ENCODE measurements at places on chromosomes 6 and 20. TPM values are rescaled to one million over a fixed set of nuclear protein-coding genes. Genes with fewer than 3 reads are reported as not detected.
A peak's percentile ranks its signal among the peaks of the same experiment; 100 is the strongest.

DNA sequence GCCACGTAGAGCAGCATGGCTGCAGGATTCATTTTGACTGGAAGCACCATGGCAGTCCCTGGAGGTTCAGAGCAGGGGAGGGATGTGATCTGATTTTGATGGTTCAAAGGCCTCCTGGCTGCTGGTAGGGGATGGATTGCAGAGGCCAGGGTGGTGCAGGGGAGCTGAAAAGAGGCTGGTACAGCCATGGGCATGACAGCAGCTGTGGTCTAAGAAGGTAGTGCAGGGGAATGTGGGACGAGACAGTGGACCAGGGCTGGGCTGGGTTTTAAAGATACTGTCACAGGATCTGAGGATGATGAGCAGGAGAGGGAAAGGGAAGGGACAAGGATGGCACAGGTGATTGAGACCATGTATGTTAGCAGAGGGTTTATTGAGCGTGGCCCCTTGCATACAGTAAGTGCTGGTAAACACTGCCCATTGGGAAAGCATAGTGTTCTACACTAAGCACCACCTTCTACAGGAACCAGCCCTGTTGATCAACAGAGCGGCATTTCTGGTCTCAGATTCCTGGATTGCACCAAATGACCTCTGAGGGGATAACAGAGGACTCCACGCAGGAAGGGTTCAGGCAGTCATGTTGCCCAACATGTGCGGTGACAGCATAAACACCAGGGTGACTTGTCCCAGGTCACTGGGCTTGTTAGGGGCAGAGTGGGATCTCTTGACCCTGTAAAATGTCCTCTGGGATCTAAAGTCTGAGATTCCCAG, 14.5 kb upstream of the SIRPA start:
- no peak for ATAC-seq

GRCh38 chr6:107102414-107102805, 12.9 kb downstream of the BEND3 start:
- no peak for ATAC-seq

The TNNC2 gene
- 0.37 TPM for total RNA-seq

DNA sequence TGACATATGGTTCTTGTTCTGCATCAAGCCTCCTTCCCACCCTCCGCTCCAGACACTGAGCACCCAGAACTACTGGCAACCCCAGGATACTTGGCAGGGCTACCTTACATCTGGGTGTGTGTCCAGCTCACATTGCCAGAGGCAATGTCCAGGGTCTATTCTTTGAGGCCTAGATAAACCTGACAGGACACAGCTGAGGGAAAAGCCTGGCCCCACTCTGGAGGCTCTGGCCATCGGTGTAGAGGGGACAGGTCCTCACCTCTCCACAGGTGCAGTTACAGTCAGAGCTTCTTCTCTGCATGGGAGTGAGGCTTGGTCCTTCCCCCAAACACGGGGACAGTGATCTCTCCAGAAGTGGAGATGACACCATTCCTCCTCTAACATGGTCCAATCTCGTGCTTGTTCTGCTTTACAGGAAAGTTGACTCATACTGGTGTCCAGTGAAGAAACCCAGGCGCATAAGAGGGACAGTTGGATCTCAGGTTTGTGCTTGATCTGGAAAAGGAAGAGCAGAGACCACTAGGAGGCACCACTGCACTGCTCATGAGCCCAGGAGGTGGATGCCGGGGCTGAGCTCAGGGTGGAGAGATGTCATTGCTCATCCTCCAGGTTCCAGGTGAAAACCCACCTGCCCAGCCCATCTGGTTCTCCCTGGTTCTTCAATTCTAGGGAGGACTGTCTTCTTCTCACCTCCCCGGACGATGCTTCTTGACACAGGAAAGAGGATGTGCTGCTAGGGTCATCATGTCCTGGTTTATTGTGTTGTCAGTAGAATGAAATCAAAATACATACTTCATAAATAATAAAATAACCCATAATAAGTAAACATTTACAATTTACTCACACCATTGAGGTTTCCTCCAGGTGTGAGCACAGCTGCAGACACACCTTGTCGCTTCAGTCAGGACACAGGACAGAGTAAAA, 14.7 kb downstream of the HLA-F start:
- peak; percentile 90 for ATAC-seq

The HSPA1L gene
- total RNA-seq, result 2.9 TPM

- ATAC-seq, result no peak
These were observed 4.7 kb upstream of the MCM9 start for GRCh38 chr6:118939683-118940082.

DNA sequence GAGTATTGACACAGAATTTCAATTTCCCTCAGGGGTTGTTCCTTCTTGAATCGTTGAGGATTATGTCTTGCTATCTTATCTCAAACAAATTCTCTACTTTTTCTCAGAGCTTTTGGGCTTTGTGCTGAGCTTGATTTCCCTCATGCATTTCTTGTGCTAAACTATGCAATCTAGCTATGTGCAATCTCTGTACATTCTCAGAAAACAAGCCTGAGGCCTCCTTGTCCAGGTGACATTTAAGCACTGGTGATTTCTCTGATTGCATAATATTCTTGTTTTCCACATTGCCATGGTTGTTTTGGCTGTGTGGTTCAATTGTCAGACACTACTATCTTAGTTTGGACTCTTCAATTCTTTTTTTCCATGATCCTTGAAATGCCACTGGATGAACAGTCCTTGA, 81.2 kb upstream of the MAN1A1 start:
- no peak for ATAC-seq

DNA sequence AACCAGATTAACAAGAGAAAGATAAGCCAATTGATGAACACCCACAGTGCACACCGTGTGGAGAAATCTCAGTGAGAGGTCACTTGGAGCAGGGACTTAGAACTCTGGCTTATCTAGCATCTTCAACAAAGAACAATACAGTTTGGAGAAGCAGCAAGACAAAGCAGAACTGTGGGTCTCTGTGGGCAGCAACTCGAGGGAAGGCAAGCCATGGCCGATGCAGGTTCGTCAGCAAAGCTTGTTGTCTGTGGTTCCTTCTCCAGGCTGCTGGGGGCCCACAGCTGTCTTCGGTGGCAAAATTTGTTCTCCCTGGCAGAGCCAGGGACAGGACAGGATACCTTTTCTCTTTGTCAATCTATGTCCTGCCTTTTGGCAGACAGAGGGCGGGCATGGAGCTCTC, 22.1 kb downstream of the RPP40 start:
- ATAC-seq, result no peak

The CCN2 gene
- not detected for total RNA-seq

The GSTA3 gene
- total RNA-seq, result not detected

- no peak for ATAC-seq
These were observed 9.3 kb downstream of the PSMA7 start for GRCh38 chr20:62133864-62134263.

DNA sequence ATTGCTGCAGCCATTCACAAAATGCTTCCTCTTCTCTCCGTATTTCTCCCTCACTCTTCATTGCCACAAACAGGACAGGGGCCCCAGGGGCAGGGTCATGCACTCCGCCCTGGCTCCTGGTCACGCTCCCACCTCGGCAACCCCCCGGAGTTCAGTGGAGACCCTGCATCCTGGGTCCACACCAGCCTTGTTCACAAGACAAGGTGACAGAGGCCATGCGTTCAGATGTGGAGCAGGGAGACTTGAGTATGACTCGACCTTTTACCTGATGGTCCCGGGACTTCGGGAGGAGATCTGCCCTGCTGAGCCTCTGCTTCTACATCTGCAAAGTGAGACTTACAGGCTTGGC, 49.4 kb downstream of the ANKRD60 start:
- ATAC-seq, result no peak

The C20orf202 gene
- not detected for total RNA-seq

The COL21A1 gene
- not detected for total RNA-seq

DNA sequence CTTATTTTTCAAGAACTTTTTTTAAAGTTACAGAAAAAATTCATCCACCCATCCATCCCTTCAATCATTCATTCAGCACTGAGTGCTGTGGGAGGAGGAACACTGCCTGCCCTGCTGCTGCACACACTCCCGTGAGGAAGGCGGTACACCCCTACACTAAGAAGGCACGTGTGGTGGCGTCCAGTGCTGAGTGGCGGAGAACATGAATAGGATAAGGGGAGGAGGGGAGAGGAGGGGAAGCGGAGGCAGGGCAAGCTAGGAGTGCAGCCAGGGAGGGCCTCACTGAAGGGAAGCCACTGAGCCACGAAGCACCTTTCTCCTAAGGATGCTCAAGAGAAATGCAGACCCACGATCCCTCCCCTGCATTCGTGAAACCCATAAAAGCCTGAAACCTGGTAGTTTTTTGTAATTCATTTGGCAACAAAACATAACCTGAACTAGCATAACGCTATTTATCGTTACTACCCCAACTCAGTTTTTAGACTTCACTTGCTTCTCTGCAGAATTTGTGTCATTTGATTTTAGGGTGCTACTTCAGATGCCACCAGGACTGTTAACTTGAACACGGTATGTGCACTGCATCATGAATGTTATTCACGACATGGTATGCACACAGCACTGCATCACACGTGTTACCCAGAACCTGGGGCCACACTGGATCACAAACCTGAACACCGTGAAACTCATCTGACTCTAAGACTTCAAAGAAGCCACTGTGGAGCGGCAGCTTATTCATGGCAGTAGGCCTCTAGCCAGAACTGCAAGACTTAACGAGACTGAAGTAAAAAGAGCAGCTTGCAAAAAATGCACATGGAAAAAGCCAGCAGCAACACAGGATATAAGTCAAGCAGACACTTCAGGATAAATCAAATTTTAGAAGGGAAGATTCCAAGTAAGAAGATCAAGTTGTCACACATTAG, 3.5 kb downstream of the RNASET2 start:
- no peak for ATAC-seq

DNA sequence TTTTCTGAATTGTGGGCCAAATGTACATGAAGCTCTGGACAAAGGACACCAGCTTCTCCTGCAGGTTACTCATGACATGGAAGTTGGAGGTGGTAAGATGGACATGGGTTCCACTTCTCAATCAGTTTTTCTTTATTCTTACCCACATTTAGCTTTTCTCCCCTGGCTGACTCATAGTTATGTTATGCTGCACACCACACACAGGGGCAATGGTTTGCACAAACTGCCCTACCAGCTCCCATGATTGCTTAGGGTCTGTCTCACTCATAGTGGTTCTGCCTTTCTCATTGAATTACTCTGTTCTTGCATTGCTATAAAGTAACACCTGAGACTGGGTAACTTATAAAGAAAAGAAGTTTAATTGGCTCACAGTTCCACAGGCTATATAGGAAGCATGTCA, 4.5 kb upstream of the CD109 start:
- ATAC-seq, result peak; percentile 18

GRCh38 chr6:43774776-43775534, 4.9 kb downstream of the VEGFA start:
- ATAC-seq, result peak; percentile 20

DNA sequence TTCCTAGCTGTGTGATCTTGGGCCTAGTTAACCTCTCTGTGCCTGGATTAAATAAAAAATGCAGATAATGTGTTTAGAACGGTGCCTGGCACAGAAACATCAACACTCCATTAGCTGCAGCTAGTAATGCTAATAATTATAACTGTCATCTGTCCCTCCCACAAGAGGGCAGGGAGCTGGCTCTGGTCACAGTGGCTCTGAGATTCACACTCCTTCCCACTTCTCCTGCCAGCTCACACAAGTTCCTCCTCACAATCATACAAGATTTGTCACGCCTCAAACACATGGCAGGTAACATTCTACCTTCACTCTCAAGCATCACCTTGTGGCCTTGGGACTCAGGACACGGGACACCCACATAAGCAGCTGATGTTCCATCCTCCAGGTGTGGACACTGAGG, 2.4 kb downstream of the ADA start:
- ATAC-seq, result no peak

The SLC44A4 gene
- not detected for total RNA-seq

DNA sequence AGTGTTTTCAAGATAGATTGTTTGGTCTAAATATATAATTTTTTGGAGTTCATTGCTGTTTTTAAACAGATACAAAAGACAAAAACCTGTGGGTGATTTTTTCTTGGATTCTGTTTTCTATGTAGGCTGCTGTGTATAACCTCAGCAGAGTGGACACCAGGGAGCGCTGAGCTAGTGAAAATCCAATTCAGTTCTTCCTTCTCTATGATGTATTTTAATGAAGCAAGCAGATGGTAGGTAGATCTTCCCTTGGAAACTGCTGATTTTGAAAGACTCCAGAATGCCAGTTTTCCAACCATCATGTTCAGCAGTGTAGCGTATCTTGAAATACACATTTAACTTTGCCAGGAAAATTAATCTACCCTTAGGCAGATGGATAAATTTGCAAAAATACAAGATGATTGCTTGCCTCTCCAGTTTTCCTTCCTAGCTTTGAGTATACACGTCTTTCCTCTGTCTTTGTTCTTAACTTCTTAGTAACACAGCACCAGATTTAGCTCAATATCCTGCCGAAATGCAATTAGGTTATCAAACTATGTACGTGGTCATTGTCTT, 178.0 kb downstream of the PHF3 start:
- no peak for ATAC-seq

The AHI1 gene
- total RNA-seq, result 24.2 TPM

The NRSN1 gene
- total RNA-seq, result not detected

The BPI gene
- not detected for total RNA-seq

The IYD gene
- not detected for total RNA-seq
